ENCODE measurements at places on chromosomes 13 and 19. TPM values are rescaled to one million over a fixed set of nuclear protein-coding genes. Genes with fewer than 3 reads are reported as not detected.

- no peak overlapping the region for H3K27ac ChIP-seq
- DNase-seq = no peak
- H3K36me3 ChIP-seq = no peaks in the 10 kb centered on the region
- no peaks in the 10 kb centered on the region for H3K4me1 ChIP-seq
- no peak overlapping the region for H3K4me3 ChIP-seq
These were observed 7.2 kb upstream of the TUBB4A start for GRCh38 chr19:6509118-6509971.

DNA sequence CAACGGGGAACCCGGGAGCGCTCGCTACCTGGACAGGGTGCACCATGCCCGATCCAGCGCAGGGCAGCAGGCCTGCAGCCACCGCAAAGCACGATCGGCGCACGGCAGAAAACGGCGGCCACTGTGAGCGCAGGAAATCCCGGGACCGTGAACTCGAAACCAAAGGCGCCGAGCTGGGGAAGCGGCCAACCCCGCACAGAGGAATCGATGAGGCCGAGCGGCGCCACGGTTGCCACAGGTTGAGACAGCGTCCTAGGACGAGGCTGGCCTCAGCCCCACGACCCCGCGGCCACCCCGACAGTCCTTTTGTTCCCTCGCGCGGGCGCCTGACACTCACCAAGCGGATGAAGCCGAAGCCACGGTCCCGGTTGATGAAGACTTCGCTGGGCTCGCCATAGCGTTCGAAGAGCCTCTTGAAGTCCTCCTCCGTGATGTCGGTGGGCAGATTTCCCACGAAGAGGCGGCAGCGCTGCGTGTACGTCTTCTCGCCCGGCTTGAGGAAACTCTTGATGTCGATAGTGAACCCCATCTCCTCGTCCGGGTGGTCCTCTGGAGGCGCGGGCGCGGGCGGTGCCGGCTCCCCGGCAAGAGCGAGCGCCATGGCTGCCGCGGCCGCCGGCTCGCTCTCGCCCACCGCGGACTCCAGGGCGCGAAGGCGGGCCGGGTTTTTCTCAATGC lies 557 bp downstream of the PSPC1 start:
- no peaks in the 10 kb centered on the region for H3K4me1 ChIP-seq
- no peaks in the 10 kb centered on the region for H3K27me3 ChIP-seq
- H3K36me3 ChIP-seq = no peaks in the 10 kb centered on the region
- peak overlapping the region; percentile 95 for H3K27ac ChIP-seq
- DNase-seq = peak; percentile 68

The CCDC70 gene
- not detected for total RNA-seq

The NLRP9 gene
- 0.09 TPM for total RNA-seq

The UNC13A gene
- total RNA-seq = 2.2 TPM

The CDX2 gene
- not detected for total RNA-seq

The JAK3 gene
- 30.8 TPM for total RNA-seq

The PDX1 gene
- total RNA-seq = not detected
